ENCODE measurements at places on chromosomes 1 and 21. TPM values are rescaled to one million over a fixed set of nuclear protein-coding genes. Genes with fewer than 3 reads are reported as not detected.
A peak's percentile ranks its signal among the peaks of the same experiment; 100 is the strongest.

- DNase-seq, result no peak
Observed at GRCh38 chr1:224114787-224115175, 870 bp downstream of the FBXO28 start.

The SPRR5 gene
- total RNA-seq, result not detected

DNA sequence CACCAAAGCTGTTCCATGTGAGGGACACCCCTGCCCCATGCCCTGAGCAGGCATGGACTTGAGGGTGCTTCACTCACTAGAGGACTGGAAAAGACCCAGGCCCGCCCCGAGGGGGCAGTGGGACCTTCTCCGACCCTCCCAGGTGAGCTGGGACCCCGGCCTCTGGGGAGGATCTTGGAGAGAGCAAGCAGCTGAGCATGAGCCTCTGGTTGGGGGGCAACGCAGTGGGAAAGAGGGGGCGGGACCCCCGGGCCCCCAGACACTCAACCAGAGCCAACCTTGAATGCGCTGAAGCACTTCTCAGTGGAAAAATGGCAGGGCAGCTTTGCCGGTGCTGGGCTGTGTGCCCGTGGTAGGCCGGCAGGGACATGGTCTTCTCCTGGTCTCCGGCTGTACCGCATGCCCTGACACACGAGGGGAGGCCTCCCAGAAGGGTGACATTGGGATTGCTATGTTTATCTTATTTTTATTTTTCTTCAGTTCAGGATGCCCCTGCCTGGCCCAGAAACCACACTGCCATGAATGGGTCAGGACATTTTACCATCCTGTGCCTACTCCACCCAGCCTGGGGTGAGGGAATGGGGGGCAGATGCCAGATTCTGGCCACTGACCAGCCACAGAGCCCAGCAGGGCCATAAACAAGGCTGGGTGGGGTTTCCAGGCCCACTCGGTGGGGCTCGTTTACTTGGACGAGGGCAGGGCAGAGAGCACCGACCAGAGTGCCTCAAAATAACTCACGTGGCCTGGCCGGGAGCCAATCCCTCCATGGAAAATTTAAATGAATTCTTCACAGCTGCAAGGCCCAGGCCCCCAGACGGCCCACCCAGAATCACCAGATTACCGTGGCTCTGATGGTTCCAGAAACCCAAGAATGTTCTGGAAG lies 17.2 kb upstream of the LAPTM5 start:
- no peak for DNase-seq

- DNase-seq, result peak; percentile 92
Observed at GRCh38 chr1:156053768-156054499, at the start of gene UBQLN4. TSS of gene UBQLN4 (minus strand) at chr1:156053798. CDS start at chr1:156053701, 97 bp downstream.

The MTX1 gene
- 9.3 TPM for total RNA-seq

GRCh38 chr1:94989911-94990473 lies 63.1 kb upstream of the CNN3 start:
- no peak for DNase-seq

GRCh38 chr21:31974454-31974985 lies 101.7 kb downstream of the HUNK start:
- no peak for DNase-seq

- DNase-seq, result no peak
Observed at GRCh38 chr1:10830961-10831668, 34.7 kb upstream of the CASZ1 start.

GRCh38 chr1:240116831-240117769 lies 25.4 kb downstream of the FMN2 start:
- no peak for DNase-seq

- DNase-seq, result no peak
Observed at GRCh38 chr1:107138166-107138565, 2.7 kb upstream of the NTNG1 start.

The OR2T11 gene
- not detected for total RNA-seq
